ENCODE measurements at places on chromosomes 5 and 9.

DNA sequence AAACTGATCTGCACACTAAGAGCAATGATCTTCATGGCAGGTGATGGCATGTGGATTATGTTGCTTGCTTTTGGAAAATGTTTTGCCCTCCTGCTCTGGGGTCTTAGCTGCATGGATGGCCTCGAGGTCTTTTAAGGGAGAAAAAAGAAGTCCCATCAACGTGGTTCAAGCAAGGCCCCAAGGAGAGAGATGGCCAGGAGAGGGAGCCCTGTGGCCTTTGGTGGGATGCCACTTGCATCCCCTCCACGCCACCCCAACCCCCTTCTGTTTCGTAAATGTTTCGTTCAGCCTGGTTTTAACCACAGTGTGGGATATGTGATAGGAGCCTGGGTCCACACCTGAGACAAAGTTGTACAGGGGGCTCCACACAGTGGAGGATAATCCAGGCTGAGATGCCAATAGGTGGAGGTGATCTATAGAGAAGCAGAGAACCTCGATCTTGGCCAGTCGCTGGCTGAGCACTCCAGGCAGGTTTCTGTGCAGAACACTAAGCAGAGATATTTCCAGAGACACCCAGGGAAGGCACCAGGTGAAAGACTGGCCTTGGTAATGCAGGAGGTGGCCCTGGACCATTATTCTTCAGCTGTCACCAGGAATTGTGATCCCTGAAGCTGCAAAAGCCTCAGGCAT is 25.8 kb upstream of the FRRS1L start:
- peak; percentile 51 for DNase-seq

DNA sequence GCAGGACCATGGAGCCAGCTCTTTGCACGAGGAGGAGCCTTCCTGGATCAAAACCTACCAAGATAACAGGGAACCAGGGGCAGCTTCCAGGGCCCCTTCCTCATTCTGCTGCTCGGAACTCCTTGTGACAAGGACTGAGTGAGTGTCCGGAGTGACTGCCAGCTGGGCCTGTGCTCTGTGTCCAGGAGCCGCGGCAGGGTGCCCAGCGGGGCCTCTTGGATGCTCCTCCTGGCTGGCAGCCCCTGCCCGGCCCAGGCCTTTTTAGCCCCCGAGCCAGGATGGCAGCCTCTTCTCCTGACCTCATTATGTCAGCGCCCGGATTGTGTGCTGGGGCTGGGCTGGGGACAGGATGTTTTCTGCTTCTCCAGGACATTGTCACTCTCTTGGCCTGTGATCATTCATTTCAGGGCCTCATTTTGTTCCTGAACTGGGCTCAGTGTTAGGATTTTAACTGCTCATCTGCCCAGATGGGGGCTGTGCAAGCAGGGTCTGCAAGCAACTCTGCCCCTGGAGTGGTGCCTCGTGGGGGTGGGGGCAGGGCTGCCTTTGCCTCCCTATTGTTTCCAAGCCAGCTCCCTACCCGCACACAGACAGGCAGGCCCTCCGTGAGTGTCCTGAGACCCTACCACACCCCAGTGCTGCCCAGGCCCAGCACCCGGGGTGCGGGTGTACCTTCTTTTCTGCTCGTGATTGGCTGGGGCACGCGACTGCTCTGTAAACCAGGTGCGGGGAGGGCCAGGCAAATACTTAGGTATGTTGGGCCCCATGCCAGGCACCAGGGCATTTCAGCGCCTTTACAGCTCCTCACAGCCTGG is 161.6 kb downstream of the COL23A1 start:
- DNase-seq, result peak; percentile 22

DNA sequence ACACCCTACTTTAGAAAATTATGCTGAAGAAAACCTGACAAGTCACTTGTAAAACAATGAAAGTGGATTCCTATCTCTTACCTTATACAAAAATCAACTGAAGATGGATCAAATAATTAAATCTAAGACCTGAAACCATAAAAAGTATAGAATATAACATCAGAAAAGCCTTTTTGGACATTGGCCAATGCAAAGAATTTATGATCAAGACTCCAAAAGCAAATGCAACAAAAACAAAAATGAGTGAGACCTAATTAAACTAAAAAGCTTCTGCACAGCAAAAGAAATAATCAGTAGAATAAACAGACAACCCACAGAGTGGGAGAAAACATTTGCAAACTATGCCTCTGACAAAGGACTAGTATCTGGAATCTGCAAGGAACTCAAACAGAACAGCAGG is 303.0 kb upstream of the CDH9 start:
- DNase-seq, result no peak

GRCh38 chr5:16253856-16254255 is 74.3 kb upstream of the MARCHF11 start:
- no peak for DNase-seq

DNA sequence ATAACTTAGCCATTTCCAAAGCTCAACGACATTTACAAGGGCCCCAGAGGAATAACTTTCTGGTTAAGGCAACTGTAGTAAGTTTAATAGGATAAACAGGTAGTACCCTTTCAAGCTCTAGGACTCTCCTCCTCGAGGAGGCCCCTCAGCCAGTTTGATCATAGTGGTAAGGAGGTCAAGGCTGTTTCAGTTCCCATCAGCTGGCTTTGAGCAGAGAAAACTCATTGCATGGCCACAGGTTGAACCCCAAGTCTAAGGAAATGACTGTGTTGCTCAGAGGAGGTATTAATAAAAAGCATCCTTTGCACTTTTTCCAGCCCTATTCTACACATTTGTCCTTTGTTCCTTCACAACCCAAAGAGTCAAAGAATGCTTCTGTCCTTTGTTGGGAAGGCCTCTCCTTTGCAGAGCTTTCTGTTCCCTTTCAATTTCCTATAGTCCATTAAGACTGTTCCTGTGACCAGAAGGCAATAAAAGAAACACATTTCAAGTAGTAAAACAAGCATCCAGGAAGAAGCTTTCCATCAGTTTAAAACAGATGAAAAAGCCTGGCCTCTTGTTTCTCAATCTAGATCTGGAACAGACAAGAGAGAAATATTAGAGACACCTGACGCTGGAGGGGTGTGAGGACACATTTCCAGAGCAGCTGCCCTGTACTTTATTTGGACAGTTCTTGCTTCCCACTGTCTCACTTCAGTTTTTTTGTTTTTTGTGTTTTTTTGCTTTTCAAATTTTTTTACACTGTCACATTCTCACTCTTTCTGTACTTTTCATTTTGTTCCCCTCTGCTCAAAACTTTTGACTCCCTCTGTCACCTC is 54.1 kb downstream of the PRRC1 start:
- no peak for DNase-seq

GRCh38 chr5:39948341-39948740 is 523.6 kb upstream of the DAB2 start:
- no peak for DNase-seq

Data from endothelial cell (in vitro differentiated cells).